ENCODE measurements at places on chromosomes 1 and 21.

- no peak for DNase-seq
Measured at GRCh38 chr21:42456457-42456856, 39.6 kb downstream of the RSPH1 start.

DNA sequence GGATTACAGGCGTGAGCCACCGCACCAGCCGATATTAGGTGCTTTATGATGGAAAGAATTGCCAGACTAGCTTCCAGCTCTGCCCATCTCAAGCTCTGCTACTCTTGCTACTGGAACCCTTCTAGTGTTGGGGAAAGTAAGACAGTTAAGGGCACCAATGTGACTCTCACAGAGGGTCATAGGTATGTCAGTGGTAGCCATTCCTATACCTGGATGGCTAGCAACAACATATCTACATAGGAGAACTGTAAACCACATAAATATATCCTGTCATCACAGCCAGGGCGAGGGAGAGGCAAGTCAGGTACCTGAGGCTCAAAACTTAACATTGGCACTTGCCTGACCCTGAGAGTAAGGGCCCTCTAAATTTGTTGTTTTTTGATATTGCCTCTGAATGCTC is 1.7 kb upstream of the RHOU start:
- no peak for DNase-seq

GRCh38 chr1:167474191-167474641 is 44.1 kb downstream of the CD247 start:
- no peak for DNase-seq

DNA sequence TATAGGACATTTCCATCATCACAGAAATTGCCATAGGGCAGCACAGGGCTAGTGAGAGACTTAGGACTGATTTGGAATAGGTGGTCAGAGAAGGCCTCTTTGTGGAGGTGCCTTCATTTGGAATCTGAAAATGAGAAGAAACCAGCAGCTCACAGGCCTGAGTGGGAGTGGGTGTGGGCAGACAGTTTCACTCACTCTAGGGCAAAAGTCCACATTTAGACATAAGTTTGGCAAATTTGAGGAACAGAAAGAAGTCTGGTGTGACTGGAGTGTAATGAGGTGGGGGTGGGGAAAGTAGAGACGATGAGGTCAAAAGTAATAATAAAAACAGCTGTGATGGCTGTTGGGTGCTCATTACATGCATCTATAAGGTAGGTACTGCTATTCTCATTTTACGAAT is 22.4 kb upstream of the BCAR3 start:
- no peak for DNase-seq

GRCh38 chr1:237864338-237865244 is 26.1 kb downstream of the ZP4 start:
- DNase-seq = peak; percentile 48

DNA sequence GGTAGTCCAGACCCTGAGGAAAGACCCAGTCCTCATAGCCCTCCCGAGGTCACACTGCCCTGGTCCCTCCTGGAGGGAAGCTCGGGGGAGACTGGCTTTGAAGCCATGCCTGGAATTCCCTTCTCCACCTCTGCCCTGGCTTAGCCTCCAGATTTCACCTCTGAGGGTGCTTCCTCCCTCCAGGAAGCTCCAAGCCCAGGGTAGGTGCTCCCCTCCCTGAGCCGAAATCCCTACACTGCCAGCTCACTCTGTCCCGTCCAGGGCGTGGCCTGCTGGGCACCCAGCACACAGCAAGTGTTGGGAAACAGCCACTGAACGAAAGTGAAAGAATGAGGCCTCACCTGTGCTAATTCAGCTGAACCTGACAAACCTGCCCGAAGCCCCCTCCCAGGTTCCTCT is 6.0 kb upstream of the TNFRSF25 start:
- DNase-seq = no peak

GRCh38 chr1:156740237-156740740 is 599 bp downstream of the MRPL24 start:
- no peak for DNase-seq

DNA sequence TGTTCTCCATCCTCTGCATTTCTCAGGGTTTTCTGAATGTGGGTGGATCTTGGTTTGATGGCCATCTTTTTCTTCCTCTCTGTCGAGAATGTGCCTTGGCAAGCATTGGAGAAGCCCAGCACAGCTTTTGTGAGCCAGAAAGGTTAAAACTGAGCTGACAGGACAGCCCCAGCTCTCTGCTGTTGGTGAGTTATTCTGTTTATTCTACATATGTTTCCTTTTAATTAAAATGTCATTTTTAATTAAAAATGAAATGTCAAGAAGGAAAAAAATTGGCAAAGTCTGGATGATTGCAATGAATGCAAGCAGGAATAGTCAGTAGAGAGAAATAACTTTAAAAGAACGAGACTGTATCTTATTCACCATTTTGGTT is 325.8 kb downstream of the PTBP2 start:
- no peak for DNase-seq

DNA sequence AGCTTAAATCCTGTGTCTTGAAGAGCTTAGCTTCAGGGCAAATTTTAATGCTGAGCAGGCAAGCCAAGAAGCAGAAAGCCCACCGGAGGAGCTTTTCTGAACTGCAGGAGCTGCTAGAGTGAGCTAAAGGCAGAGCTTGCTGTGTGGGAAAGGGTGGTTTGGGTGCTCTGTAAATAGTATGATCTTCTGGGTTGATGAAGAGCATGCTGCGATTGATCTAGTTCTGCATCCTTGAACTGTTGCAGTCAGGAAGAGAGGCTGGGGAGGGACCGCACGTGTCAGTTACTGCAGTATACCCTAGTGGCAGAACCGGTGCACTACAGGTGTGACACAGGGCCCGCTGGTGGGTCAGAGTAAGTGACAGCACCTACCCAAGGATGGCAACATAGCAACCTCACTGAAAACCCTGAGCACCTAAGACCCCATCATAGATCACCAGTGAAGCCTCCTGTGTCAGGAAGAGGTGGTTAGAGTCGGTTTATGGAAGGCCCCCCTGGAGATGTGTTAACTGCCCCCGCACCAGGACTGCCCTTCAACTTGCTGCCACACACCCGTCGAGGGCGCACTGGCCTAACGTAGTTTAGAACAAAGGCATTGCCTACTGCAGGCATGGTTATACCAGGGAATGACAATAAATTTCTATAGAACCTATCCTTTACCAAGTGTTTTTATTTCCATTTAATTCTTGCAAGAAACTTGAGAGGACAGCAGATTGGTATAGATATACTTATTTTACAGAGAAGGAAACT is 146.0 kb upstream of the KIAA0040 start:
- DNase-seq = no peak

GRCh38 chr1:174408146-174408545 is 39.6 kb upstream of the GPR52 start:
- no peak for DNase-seq

- DNase-seq = no peak
Measured at GRCh38 chr1:208154679-208155642, 89.2 kb downstream of the PLXNA2 start.

- DNase-seq = no peak
Measured at GRCh38 chr1:183450093-183450492, 22.2 kb upstream of the SMG7 start.

- no peak for DNase-seq
Measured at GRCh38 chr21:32352526-32352925, 40.3 kb downstream of the URB1 start.

GRCh38 chr1:40379785-40380452 is 6.4 kb downstream of the SMAP2 start:
- no peak for DNase-seq

GRCh38 chr1:174134003-174134659 is 25.2 kb upstream of the RABGAP1L start:
- no peak for DNase-seq

DNA sequence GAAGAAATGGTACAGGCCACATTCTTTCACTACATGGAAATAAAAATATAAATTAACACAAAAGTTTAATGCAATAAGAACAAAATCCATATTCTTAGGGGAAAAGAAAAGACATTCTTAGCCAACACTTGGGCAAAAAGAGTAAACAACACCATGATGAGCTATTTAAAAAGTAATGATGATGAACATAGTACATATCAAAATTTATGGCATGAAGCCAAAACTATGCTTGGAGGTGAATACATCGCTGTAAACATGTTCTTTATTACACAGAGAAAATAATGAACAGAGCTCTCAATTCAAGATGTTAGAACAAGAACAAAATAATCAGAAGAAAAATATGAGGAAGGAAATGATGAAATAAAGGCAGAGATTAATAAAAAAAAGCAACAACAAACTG is 158.2 kb downstream of the ZSCAN20 start:
- no peak for DNase-seq

- DNase-seq = no peak
Measured at GRCh38 chr1:205709640-205710039, 29.3 kb upstream of the SLC45A3 start.

DNA sequence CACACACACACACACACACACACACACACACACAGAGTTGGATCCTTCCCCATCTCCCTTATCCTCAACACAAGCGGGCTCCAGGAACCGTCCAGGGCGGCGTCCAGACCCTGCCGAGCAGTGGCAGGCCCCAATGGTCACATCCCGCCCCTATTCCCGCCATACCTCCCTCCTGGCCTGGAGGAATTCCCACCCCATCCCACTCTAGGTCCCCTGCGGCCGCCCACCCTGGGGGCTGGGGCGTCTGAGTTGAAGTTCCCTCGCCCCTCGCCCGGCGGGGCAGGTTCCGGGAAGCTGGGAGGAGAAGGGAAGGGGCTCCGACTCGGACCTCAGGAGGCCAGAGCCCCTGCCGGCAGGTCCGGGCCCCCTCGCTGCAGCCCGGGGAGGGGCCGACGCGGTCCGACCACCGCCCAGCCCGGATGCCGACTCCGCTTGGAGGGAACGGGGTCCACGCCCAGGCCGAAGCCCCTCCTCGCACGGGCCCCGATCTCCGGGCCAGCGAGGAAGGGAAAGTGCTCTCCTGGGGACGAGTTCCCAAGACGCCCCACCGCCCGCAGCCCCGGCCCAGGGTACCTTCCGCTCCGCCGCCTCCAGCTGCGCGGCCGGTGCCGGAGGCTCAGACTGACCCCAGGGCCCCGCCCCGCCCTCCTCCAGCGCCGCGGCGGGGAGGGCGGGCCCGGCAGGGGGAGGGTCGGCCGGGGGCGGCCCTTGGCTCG is at the start of gene RHOC:
TSS of gene RHOC (minus strand) at position 623 of the 716 bp plus-strand sequence. CDS start 3,328 bp downstream, outside the sequence.
- no peak for DNase-seq

GRCh38 chr1:112542206-112542973 is 33.6 kb downstream of the WNT2B start:
- no peak for DNase-seq

- no peak for DNase-seq
Measured at GRCh38 chr1:104028416-104029035, 278.8 kb downstream of the AMY1C start.

DNA sequence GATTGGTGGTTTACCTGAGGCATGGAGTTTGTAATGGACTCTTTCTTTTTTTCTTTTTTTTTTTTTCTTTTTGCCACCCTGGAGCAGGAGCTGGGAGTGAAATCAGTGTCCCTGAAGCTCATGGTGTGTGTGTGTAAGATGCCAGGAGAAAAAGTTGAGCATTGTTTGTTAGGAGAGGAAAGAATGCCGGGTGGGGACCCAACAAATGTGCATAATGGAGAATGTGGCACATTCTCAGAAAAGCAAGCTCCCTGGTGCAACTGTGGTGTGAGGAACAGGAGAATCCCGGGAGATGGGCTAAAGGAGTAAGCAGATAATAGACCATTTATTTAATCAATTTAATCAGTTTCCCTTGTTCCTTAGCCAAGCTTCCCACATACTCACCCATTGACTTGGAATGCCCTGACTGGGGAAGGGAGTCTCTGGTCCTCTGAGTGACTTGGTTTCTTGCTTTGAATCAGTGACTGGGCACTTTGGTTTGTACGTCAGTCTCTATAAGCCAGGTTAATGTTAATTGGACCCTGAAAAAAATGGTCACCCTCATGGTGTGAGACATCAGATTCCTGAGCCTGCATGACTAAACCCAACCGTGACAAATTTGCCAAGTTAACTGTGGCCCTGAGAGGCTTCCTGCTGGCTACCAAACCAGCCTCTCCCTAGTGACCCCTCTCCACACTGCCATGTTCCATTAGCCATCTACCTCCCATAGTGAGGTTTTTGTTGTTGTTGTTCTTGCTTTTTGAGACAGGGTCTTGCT is 43.9 kb upstream of the ITPKB start:
- no peak for DNase-seq

DNA sequence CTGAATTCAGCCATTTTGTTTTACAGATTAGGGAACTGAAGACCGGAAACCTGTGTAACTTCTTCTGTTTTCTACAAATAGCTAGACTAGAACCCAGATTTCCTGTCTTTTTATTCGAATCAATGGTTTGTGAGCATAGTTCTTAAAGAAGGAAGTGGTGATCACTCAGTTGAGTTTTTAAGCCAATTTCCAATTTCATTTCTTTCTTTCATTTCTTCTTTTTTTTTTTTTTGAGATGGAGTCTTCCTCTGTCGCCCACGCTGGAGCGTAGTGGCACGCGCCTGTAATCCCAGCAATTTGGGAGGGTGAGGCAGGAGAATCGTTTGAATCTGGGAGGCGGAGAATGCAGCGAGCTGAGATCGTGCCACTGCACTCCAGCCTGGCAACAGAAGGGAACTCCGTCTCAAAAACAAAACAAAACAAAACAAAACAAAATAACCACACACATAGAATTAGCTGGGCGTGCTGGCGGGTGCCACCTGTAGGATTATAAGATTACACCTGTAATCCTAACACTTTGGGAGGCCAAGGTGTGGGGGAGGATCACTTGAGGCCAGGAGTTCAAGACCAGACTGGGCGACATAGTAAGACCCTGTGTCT is 3.0 kb upstream of the MDM4 start:
- no peak for DNase-seq

Data from kidney epithelial cell (primary cell).